CMK (cell line): ENCODE measurements at places on chromosomes 6 and 20.

DNA sequence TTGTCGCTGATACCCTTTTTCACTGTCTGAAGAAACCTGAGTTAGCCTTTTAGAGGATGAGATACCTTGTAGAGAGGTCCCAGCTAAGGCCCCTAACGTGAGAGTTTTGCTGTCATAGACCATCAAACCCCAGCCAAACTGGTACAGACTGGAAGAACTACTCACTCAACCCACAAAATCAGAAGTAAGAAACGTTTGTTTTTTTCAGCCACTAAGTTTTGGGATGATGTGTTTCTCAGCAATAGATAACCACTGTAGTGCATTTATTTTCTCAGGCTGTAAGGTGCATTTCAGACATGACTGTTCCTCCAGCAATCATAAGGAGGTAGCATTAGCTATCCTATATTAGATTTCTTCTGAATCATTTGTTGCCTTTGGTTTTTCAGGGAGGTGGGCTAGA lies 407.3 kb upstream of the FLRT3 start:
- no peak for DNase-seq

- no peak for DNase-seq
These were observed 83.8 kb upstream of the ELOVL5 start for GRCh38 chr6:53432318-53433161.

DNA sequence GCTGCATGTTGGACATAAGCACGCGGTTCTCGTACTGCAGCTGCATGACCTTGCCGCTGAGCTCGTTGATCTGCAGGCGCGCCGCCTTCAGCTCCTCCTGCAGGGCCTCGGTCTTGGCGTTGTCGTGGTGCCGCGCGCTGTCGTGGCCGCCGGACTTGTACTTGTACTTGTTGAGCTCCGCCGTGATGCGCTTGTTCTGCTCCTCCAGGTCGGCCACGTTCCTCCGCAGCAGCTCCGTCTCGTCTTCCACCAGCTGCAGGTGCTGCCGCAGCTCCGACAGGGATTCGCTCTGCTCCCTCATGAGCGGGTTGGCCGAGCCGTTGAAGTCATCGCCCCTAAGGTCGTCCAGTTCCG lies 16.6 kb upstream of the KIAA0408 start:
- no peak for DNase-seq

DNA sequence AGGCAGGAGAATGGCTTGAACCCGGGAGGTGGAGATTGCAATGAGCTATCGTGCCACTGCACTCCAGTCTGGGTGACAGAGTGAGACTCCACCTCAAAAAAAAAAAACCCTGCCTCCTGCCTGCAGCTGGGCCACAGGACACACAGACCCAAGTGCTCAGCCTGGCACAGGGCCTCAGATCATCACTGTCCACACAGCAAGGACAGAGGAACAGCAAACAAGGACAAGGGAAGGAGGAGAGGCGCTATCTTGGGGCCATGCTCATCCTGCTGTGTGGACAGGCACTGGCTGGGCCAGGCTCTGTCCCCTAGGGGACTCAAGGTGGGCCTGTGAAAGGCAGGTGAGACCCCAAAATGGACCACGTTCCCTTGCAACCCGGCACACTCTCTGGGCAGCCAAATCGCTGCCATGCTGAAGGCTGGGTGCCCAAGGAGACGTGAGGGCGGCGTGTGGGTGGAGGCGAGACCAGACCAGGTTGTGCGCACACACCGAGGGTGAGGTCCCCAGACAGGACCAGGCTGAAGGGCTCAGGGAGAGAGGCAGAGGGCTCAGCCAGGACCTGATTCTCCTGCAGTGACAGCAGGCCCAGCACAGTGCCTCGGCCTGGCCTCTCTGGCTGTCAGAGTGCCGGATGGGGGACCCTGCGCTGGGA lies 9.1 kb downstream of the UCKL1 start:
- no peak for DNase-seq

DNA sequence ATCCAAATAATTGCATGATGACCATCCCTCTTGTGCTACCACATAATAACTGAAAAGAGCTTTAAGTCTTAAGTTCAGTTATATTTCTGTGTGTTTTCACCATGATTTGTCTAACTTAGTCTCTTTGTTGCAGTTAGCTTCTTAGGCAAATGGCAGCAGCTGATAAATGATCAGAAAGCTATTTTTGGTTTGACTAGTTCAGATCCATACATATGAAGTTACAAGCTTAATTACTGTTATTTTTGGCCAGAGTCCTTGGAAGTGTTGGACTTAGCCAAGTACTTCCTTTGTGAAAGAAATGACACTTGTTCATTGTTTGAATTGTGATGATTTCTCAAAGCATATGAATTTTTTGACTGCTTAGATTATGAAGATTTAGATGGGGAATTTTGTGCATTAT lies 54.2 kb downstream of the HIVEP1 start:
- no peak for DNase-seq

- no peak for DNase-seq
These were observed 509.5 kb upstream of the ID4 start for GRCh38 chr6:19327661-19328060.
